Renal cortical epithelial cell (primary cell): ENCODE measurements at places on chromosomes 7 and 10. TPM values are rescaled to one million over a fixed set of nuclear protein-coding genes. Genes with fewer than 3 reads are reported as not detected.

The TDRD1 gene
- 0.69 and 8.1 TPM in 2 replicates for total RNA-seq

The TAS2R5 gene
- 0.69 and 1.8 TPM in 2 replicates for total RNA-seq

The CD36 gene
- 0.52 and 0.70 TPM in 2 replicates for total RNA-seq

The C10orf105 gene
- total RNA-seq = not detected in 2 replicates

The RNLS gene
- total RNA-seq = 16.0 and 27.7 TPM in 2 replicates

The ZNF3 gene
- 35.4 and 37.0 TPM in 2 replicates for total RNA-seq

The TMEM273 gene
- total RNA-seq = not detected in 2 replicates

The STAMBPL1 gene
- total RNA-seq = 4.3 and 4.4 TPM in 2 replicates

The ZP3 gene
- 3.4 and 5.0 TPM in 2 replicates for total RNA-seq

The GPRIN2 gene
- 29.2 and 30.4 TPM in 2 replicates for total RNA-seq

The IFIT2 gene
- total RNA-seq = 7.2 and 20.7 TPM in 2 replicates

The FGFBP3 gene
- 0.15 and 0.17 TPM in 2 replicates for total RNA-seq

The ABI1 gene
- total RNA-seq = 38.1 and 53.3 TPM in 2 replicates

The GATA3 gene
- total RNA-seq = 0.52 and 3.9 TPM in 2 replicates

The AKR1C4 gene
- total RNA-seq = not detected in 2 replicates

The SFTPA1 gene
- not detected in 2 replicates for total RNA-seq

The FLNC gene
- 29.3 and 56.7 TPM in 2 replicates for total RNA-seq

The NME8 gene
- not detected in 2 replicates for total RNA-seq

The PKD1L1 gene
- under 0.01 and 0.35 TPM in 2 replicates for total RNA-seq

The MLXIPL gene
- 0.15 TPM in 1 of 2 replicates, not detected in the other for total RNA-seq

The SH2B2 gene
- total RNA-seq = 6.3 and 15.0 TPM in 2 replicates

The MGMT gene
- total RNA-seq = 22.7 and 37.7 TPM in 2 replicates

The PTF1A gene
- not detected in 2 replicates for total RNA-seq

The ZSCAN21 gene
- 5.0 and 13.6 TPM in 2 replicates for total RNA-seq

The COL13A1 gene
- 0.35 and 0.87 TPM in 2 replicates for total RNA-seq

The TNS3 gene
- total RNA-seq = 30.4 and 210 TPM in 2 replicates

The FAM25C gene
- not detected in 2 replicates for total RNA-seq

The JAKMIP3 gene
- total RNA-seq = 0.10 TPM in 1 of 2 replicates, not detected in the other

The KCNH2 gene
- total RNA-seq = 1.2 and 2.3 TPM in 2 replicates

The MOGAT3 gene
- not detected in 2 replicates for total RNA-seq

The AOAH gene
- total RNA-seq = 1.2 and 1.9 TPM in 2 replicates

The LAMB1 gene
- total RNA-seq = 188 and 329 TPM in 2 replicates

The FBXL13 gene
- total RNA-seq = 3.5 and 4.3 TPM in 2 replicates

The CALHM3 gene
- total RNA-seq = 0.05 TPM in 1 of 2 replicates, not detected in the other

The ASAH2 gene
- 0.17 and 1.2 TPM in 2 replicates for total RNA-seq

The AHCYL2 gene
- 11.3 and 34.3 TPM in 2 replicates for total RNA-seq

The CRHR2 gene
- not detected in 2 replicates for total RNA-seq

The CACNA2D1 gene
- 14.2 and 15.0 TPM in 2 replicates for total RNA-seq

The NKX6-2 gene
- 0.35 TPM in 1 of 2 replicates, not detected in the other for total RNA-seq
